ENCODE measurements at places on chromosomes 5 and 9.

DNA sequence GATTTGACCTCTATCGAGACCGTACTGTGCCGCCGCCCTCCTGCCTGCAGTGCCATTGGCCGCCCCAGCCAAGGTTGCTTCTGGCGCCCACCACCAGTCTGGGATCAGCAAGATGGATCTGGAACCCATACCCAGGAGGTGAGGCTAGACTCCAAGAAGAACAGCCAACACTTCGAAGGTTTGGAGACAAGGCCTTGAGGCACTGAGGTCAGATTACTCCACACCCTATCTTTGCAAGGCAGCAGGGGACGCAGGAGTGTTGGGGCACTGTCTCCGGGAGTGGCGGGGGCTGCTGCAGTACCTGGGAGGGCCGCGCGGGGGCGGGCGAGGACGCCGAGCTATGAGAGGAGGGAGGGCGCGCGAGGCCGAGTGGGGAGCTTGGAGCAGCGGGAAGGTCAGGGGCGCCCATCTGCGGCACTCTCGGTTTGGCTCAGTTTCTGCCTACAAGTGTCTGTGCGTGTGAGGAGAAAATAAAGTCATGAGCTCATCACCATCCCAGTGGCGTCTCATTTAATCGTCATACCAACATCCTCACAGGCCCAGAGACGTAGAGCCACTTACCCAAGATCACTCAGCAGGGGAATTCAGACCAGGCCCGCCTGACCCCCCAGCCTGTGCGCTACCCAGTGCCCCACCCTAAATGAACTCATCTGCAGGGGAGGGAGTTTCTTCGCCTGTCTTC, 20.5 kb upstream of the PSD2 start:
- peak; percentile 29 for DNase-seq

- DNase-seq, result no peak
Observed at GRCh38 chr5:87729781-87730180, 317.1 kb upstream of the CCNH start.

- no peak for DNase-seq
Observed at GRCh38 chr5:167853421-167853820, 438.0 kb upstream of the WWC1 start.

DNA sequence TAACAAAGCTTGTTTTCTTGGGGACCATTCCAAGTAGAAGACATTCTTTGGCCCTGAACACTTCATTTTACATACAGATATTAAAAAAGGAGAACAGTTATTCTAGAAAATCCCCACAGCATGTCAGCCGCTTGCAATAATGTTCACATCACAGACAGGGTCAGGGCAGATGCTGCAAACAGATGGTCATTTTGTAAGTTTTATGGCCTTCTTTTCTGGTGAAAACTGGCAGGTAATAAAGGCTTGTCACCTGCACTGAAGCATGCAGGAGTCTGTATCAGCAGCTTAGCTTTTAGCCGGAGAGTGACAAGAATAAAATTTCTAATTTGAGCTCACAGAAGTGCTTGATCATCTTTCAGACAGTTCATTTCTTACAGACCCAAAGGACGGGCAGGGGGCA, 220.9 kb upstream of the DAP start:
- no peak for DNase-seq

DNA sequence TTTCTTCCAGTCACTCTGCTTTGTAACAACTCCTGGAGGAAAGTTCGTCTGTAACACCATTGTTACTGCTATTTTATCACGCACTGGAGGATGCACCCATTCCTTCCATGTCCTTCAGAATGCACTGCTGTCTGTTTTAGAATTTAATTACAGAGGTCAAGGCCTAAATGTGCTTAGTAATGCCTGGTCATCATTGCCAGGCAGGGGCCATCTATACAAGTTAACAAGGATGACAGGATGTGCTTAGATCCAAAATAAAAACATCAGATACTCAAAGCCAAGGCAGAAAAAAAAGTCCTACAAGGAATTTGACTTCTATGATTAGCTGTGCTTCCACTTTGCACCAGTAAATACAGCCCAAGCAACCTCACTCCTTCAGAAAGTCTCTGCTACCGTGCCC, 371.4 kb downstream of the SEMA5A start:
- DNase-seq, result no peak

GRCh38 chr9:101737705-101738565, 512 bp downstream of the GRIN3A start:
- no peak for DNase-seq

- no peak for DNase-seq
Observed at GRCh38 chr9:136861874-136862457, 4.1 kb downstream of the EDF1 start.

DNA sequence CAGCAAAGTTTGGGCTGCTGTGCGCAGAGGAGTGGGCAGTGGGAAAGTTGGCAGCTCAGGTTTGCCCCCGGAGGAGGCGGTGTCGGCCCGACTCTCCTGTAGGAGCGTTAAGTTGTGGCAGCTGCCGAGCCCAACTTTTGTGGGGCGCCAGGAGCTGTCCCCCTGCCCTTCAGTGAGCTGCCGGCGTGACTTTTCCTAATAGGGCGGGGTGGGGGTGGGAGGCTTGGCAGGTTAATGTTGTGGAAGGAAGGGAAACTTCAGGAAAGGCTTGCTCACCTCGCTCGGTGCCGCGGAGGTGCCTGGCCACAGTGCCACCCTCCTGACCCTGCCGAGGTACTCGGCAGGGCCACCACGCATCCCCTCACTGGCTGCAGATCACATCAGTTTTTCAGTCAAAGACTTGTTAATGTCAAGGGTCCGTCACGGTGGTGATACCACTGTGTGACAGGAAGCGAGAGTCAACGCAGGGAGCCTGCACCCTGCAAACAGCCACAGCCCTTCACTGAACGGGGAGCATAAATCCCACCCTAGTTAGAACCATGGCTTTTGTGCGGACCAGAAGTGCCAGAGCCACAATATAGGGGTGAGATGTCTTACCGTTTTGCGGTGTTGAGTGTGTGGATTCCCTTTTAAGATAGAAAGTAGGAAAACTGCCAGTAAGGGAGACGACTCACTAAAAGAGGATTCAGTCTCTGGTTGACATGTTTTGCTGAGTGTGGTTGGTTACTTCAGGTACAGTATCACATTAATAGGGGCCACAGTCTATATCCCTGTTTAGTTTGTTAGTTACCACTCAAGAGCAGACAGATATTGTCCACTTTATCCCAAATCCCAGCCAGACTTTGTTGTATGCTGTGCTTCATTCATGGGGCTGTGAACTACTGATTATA, 796 bp downstream of the LNPEP start:
- DNase-seq, result peak; percentile 53

- DNase-seq, result no peak
Observed at GRCh38 chr5:139038613-139039305, 159.4 kb downstream of the SIL1 start.

GRCh38 chr5:99590806-99591205, 662.0 kb upstream of the CHD1 start:
- no peak for DNase-seq

GRCh38 chr5:10235350-10235749, 14.3 kb downstream of the ATPSCKMT start:
- DNase-seq, result no peak

DNA sequence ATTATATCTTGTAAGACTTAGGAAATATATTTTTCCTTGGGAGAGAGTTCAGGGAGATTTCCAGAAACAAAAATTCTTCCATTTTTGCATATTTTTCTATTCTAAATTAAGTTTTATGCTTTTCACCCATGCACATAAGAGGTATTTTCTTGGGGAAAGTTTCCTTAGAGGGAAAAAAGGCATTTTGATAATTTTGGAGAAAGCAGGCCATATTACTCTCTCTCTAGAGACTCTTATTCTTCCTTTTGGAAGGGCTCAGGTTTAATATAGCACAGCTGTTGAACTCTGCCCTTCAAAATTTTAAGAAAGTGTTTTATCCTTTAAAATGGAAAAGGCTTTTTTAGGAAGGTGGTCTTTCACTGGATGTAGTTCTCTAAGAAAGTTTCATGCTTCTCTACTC, 8.0 kb downstream of the NDUFS4 start:
- no peak for DNase-seq

GRCh38 chr9:75930190-75930589, 39.7 kb downstream of the PCSK5 start:
- DNase-seq, result no peak

DNA sequence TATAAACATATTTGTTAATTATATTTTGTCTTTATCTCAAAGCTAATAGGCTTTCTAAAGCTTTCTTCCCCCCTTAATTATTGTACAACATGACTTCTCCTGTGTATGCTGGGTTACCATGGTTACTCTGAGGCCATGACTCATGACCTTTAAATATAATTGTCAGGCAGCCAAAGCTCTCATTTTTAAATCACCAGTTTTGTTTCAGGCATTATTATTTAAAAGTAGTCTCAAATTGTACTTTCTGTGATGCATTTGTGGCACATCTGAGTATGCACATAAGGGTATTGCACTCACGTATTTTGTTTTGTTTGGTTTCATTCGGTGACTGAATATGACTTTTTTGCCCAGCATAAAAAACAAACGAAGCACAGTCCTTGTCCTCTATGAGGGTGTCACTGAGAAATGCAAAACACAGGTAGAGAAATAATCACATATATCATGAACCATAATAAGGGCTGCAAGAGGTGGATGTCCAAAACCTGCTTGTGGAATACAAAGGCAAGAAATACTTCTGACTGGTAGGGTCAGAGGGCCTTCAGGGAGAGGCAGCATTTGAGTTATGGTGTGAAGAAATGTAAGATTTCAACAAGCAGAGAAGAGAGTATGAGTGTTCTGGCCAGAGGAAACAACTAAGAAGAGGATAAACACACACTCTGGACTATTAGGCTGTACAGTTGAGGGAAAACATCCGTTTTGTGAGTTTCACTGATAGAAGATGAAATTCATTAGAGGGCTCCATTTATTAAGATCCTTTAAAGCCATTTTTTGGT, 2.1 kb downstream of the CCDC192 start:
- no peak for DNase-seq

DNA sequence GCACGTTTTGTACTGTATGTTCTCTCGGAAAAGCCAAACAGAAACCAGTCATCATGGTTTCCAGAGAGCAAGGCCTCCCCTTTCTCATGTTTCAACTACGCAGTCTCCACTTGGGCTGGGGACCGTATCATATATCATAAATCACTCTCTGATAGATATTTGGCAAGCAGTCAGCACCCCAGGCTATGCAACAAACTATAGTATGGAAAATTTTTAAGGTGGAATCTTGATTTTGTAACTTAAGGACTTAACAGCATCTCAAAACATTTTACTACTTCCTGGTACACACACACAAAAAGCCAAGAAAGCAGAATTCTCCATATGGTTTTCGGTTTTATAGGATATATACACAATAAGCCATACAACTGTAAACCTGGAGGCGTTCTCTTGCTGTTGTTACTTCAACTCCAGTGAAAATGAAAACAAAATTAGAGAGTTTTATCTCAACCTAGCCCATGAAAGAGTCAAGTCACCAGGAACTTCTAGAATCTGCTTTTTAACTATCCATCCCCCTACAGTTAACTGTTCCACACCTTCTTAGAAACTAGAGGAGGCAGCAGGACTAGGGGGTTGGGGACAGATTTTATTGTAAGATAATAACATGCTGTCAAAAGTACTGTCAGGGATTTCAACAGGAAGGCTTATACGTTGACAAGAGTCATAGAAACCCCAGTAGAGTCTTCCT, 283.4 kb downstream of the NFIB start:
- DNase-seq, result no peak

GRCh38 chr5:143228597-143229293, 174.7 kb downstream of the NR3C1 start:
- DNase-seq, result peak; percentile 51

DNA sequence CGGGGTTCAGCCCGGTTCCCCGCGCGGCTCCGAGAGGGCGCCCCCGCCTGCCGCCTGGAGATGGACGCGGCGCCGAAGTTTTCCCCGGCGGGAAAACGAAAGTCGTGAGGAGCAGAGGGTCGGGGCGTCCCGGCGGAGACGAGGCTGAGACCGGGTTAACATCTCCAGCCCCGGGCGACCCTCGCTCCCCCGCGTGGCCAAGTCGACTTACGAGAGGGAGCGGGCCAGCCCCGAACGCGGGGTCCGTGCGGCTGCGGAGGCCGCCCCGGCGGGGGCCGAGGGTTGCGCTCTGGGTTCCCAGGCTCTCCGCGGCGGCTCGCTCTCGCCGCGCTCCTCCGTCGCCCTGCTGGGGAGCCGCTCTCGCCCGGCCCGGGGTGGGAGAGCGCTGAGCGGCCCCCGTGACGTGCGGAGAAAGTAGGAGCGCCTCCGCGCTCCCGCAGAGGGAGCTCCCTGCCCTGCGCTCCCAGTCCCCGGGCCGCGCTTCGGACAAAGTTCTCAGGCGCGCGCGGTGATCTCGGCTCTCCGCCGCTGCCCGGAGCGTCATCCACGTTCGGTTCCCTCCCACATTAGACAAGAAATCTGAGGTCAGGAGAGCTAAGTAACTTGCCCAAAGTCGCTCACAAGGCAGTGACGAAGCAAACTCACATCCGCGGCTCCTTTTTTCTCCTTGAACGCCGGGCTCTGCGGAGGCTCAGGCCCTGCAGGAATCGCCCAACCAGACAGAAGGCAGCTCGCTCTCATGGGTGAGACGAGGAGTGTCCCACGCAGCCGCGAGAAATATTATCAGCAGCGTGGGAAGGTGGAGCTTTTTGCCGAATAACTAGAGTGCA, 1.2 kb upstream of the GCNT4 start:
- DNase-seq, result no peak

GRCh38 chr5:155342956-155343355, 329.4 kb downstream of the KIF4B start:
- DNase-seq, result no peak

DNA sequence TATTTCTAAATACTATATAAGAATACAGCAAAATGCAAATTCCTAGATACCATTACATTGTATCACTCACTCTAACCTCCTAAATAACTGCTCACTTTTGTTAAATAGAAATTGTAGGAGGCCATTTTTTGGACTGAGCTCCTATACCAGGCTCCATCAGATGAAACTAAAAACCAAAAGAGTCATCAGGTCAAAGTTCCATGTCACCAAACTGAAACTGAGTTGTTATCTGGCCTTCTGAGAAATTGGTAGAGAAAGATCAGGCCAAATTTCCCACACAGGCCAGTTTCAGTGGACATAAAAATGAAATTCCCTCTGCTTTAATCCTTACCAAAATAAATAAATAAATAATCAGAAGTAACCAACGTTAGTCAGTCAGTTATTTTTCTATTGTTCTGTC, 13.8 kb upstream of the SNX2 start:
- DNase-seq, result no peak

GRCh38 chr5:128014578-128014977, 69.0 kb upstream of the SLC12A2 start:
- no peak for DNase-seq

GRCh38 chr9:118017607-118018122, 313.5 kb downstream of the TLR4 start:
- DNase-seq, result no peak

GRCh38 chr9:19155106-19155935, 28.0 kb upstream of the PLIN2 start:
- DNase-seq, result no peak
